ENCODE measurements at places on chromosomes 16 and 17.

GRCh38 chr17:13541032-13541480 is 60.7 kb downstream of the HS3ST3A1 start:
- no peak for DNase-seq

GRCh38 chr16:66834746-66835145 is 4.0 kb upstream of the NAE1 start:
- no peak for DNase-seq

GRCh38 chr17:58351182-58351581 is 819 bp downstream of the SUPT4H1 start:
- no peak for DNase-seq

GRCh38 chr17:6696906-6697305 is 16.3 kb downstream of the SLC13A5 start:
- no peak for DNase-seq

DNA sequence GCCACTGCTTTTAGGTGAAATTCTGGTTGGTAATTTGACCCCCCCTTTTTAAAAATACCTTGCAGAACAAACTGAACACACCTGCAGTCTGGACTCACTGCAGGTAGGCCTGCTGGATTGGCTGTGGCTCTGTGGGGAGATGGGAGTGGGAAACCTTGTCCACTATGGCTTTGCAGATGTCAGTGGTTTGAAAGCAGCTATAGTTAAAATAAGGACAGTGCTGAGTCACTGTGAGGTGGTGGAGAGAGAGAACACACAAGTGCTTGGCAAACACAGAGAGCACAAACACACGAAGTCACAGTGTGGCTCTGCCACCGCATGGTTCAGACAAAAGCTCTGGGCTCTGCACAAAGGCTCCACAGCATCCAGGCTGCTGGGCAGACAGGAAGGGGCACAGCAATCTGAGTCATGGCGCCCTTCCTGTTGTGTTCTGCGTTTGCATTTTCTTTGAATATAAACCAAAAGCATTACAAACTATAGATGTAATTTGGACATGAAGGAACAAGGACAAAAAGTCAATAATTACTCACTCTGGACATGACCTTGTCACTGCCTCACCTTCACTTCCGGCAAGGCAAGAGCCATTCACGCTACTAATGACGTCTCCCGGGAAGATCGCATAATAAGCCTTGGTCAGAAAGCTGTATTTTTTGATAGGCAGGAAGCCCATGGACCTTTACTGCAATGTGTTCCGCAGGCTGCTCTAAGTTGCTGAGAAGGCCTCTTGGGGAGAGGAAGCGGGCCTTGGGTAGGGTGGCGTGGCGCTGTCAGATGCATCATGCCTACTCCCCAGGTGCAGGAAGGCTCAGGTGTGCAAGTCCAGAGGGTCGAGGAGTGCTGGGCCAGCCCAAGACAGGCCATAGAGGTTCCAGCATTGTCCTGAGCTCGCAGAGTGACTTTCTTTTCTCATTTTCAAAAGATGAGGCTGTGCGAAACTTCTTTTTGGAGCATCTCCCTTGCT is 60.1 kb upstream of the MED9 start:
- DNase-seq: peak; percentile 70

DNA sequence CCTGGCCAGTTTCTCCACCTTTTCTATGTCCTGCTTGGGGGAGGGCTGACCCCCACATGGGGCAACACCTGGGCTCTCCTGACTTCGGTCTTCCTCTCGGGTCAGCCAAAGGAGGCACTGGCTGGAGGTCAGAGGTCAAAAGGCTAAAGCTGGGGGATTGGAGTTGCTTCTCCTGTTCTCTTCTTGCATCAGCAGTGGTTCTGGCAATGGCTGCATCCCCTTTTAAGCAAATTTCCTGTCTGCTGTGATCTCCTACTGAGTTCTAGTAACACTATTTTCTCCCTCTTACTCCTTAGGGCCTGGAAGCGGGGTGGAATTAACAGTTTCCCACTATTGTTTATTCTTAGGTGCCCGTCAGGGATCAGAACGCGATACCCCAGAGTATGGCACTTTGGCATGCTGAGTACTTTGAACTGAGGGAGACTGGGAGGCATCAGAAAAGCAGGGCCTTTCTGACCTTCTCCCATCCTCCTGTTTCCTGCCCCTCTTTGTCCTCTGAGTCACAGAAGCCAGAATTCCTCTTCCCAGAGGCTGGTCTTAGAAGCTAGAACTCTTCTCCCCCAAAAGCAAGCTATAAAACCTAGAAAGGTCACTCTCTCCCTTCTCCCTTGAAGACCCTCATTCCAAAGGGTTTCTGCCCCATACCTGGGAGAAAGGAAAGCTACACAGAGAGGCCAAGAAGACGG is 268.2 kb downstream of the STX8 start:
- no peak for DNase-seq

GRCh38 chr17:81194225-81194760 is 28.3 kb upstream of the AATK start:
- DNase-seq: no peak

DNA sequence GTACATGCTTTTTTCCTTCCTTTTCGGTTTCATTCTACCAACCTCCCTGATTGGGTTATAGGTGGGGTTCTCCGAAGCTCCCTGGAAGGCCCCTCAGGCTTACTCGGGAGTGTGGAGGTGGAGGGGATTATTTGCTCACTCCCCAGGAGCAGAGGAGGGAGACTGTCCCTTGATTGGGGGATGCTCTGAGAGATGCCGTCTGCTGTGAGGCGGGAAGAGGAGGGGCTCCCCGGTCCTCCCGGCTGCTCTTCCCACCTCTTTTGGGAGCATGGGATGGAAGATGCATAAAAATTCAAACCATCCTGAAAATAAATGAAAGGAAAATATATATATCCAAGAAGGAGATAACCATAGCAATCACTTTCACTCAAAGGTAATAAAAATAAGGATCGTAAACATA is 16.1 kb upstream of the RPTOR start:
- DNase-seq: no peak

- no peak for DNase-seq
These were observed 1.2 kb upstream of the P2RX1 start for GRCh38 chr17:3917391-3917931.

GRCh38 chr17:66787914-66788313 is 47.0 kb upstream of the CACNG5 start:
- DNase-seq: no peak

GRCh38 chr17:21162394-21162775 is 35.6 kb downstream of the DHRS7B start:
- no peak for DNase-seq

DNA sequence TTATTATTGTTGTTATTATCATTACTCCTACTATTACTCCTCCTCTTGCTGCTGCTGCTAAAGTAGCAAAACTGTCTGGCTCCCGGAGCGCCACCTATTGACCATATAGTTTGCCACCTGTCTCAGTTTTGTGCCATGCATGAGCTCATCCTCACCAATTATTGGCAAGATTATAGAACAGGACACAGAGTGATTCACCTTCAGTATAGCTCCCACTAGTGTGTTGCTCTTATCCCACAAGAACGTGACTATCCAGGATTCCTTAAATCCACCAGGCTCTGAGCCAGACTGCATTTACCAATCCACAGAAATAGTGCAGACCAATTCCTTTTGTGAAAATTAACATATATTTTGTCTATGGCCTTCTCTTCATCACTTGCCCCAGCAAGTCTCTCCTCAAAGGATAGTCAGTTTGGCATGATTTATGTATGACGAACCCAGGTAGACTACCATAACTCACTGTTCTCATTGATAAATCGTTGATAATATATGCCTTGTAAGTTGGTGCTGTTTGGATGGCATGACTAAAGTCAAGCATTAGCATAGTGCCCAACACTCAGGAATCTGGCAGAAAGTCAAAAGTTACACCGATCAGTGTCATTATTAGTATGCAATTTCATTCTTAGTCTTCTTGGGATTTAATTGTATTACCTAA is 405.5 kb upstream of the HSBP1 start:
- no peak for DNase-seq

DNA sequence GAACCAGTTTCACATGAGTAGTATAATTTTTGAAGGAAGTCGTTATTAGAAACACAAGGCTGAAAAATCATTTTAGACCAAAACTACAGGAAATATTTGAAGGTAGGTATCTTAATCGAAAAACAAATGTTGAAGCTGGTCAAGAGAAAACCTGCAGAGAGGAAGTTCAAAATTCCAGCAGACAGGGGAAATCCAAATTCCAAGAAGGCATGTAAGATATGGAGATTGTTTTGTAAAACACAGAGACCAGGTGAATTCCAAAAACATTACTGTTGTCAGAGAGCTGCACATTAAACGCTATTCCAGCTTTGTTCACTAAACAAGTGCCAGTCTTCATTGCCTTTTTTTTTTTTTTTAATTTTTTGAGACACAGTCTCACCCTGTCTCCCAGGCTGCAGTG is 38.4 kb downstream of the ADAMTS18 start:
- DNase-seq: no peak

DNA sequence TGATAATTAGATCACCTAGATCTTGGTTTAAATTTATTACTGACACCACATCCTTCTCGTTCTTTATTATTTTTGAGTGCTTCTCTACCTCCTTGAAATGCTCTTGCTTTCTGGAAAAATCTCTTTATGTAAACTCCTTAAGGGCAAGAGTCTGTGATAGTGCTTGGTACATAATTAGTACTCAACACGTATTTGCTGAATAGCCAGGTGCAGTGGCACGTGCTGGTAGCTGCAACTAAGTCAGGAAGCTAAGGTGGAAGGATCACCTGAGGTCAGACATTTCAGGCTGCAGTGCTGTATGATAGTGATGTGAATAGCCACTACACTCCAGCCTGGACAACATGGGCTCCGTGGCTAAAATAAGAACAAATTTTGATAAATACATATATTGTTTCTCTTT is 63.0 kb downstream of the PPM1E start:
- peak; percentile 2 for DNase-seq

- DNase-seq: no peak
These were observed 11.5 kb downstream of the UBE2G1 start for GRCh38 chr17:4354862-4355514.

DNA sequence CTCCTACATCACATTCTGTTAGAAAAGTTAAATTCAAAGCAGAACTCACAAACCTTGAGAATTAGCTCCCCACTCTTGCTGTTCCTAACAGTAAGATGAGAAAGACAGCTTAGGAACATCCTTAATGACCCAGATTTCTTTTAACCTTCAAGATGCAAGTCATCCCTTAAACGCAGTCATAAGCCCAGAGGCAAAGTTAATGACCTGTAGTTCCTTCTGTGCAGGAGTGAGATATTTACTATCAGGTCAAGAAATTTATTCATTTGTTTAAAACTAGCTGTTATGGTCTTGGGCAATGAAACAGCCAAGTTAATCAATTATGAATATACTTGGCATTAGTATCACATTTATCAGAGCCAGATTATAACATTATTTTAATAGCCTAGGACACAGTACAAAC is 37.1 kb downstream of the NXPH3 start:
- no peak for DNase-seq

- no peak for DNase-seq
These were observed 9.3 kb downstream of the HEXIM2 start for GRCh38 chr17:45170931-45171337.

DNA sequence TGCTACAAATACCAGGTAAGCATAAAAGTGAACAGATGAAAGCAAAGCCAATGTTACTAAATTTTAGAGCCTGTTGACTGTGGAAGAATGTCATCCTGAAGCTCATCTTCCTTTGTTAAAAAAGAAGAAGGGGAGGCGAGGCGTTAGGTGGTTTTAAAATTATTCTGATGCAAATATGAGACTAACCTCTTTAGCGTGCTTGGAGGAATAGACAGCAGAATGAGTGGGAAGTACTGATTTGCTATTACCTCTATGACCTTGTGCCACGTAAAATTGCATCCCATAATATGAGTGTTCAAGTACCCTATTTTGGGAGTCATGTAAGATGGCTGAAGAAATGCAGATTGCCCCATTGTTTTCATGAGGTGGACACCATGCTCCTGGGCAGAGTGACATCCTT is 95.7 kb downstream of the ELAC2 start:
- DNase-seq: no peak

- no peak for DNase-seq
These were observed 670 bp downstream of the TNFSF12 start for GRCh38 chr17:7549401-7550055.

GRCh38 chr17:16463358-16464302 is 28.4 kb downstream of the LRRC75A start:
- no peak for DNase-seq

GRCh38 chr16:10988164-10988803 is 43.9 kb downstream of the CLEC16A start:
- no peak for DNase-seq

DNA sequence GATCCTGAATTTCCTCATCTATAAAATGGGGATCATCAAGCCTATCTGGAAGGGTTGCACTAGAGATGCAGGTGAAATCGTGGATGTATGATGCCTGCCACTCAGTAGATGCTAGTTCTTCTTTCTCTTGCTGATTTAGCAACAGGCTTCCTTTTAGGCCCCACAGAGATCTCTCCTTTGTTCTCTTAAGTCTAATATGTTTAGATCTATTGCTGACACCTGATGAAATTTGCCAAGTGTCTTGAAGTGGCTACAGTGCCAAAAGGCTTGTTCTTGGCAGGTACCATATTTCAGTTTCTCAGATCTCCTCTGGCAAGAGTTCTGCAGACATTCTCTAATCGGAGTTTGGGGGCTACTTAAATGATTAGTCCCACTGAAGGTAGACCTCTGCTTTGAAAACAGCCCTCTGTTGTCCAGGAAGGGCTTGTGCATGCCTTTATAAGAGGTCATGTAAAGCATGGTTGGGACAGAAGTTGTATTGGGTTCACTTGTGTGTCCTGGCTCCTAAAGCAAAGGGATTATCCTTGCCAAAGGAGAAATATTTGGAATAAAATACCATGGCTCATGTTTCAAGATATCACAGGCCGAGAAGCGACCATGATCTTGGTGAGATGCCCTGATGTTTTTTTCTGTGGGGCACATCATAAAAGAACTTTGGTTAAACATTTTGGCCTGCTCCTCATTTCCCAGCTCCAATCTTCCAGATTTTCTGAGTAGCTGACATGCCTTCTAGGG is 234.0 kb downstream of the MSI2 start:
- no peak for DNase-seq

DNA sequence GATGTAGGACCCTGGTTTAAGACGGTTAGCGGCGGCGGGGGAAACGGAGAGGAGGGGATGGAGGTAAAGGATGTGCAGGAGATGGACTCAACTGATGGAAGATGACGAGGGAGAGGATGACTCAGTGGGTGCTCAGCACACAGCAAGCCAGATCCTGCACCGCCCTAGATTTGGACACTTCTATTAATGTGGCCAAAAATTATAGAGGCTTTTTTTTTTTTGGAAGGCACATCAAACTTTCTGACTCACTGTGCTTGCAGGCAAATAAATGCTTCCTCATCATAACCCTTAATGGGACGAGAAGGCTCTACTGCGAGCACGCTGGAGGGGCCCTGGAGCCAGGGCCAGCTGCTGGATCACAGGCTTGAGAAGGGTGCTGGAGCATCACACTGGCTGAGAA is 36.0 kb downstream of the RTN4RL1 start:
- DNase-seq: no peak

- no peak for DNase-seq
These were observed 405.5 kb upstream of the PSMD7 start for GRCh38 chr16:73891129-73891542.

- DNase-seq: no peak
These were observed 18.6 kb downstream of the CD7 start for GRCh38 chr17:82298538-82299421.
